ENCODE measurements at places on chromosomes 12 and 14.

GRCh38 chr12:13268581-13268980 lies 72.1 kb downstream of the EMP1 start:
- DNase-seq: no peak

- no peak for DNase-seq
Measured at GRCh38 chr14:50835280-50835679, 4.3 kb upstream of the NIN start.

DNA sequence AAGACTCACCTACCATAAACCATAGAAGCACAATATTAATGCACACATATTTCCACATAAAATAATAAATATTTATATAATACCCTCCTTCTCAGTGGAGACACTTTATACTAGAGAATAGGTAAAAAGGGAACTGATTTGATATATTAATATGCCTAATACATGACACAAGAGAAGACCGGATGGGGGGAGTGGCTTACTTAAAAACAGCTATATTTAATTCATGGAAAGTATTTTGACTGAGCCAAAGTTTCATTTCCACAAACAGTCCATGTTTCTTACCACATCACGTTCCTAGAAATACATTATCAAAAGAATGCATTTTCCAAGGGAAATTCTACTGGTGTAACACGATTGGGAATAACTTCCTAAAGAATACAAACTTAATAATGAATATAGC lies 63.4 kb downstream of the ITPR2 start:
- DNase-seq: no peak

- DNase-seq: no peak
Measured at GRCh38 chr14:59347915-59348314, 117.3 kb downstream of the GPR135 start.
